ENCODE measurements at places on chromosomes 3 and 15.

DNA sequence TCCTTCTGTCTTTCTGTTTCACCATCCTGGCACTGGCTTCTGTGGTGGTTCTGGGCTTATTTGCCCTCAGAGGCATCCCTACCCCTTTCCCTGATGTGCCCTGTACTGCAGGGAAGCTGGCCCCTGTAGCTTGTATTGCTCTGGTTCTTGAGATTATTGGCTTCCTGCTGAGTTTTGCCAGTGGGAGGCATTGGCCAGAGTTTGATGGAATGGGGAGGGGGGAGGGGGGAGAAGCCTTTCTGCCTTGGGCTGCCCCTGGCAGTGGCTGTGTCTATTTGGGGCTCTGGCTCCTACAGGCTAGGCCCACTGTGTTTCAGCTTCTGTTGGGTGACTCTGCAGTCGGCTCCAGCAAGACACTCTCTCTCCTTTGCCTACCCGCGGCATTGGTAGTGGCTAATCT is 41.6 kb upstream of the SEMA6D start:
- no peak for DNase-seq

- no peak for DNase-seq
Measured at GRCh38 chr15:65912235-65912634, 42.9 kb downstream of the RAB11A start.

DNA sequence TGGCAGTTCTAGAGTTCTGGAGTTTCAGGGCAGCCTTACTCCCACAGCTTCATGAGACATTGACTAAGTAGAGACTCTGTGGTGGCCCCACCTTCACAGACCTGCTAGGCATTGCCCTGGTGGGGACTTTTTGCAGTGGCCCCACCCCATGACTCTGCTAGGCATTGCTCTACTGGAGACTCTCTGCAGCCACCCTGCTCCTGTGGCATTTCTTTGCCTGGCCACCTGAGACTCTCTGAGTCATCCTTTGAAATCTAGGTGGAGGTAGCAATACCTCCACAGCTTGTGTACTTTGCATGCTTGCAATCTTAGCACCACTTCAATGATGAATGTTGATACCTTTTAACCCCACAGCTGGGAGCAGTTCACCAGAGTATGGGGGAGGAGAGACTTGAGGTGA is 40.6 kb upstream of the DHX36 start:
- DNase-seq = no peak

DNA sequence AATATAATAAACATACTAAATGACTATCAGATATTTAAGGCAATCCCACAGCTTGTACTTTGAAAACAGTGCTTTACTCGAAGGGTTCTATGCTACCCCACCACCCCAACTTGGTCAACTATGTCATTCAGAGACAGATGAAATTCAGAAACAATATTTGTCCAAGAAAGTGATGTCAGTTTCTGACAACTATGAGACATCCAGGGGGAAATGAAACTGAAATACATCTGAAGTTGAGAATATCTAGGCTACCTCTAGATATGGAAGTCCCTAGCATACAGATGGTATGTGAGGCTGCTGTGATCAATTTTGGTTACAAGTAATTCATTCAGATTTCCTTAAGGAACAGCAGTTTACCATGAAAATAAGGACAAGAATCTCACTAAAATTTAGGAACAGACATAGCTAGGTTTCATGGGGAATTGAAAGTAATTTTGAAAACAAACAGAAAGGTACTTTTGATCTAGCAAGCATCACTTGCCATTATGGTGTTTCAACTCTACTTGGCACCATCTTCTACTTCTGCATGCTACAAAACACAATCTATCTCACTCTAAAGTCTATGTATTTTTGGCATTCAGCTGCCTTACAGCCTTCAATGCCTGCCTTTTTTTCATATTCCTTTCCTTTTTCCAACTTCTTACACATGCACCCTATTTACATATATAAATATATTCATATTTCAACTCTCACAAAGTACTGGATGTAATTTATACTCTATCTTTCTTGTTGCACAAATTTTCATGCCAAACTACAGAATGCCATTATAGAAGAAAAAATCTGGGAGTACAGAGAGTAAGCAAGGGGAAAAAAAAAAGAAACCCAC is 21.7 kb downstream of the ATG3 start:
- DNase-seq = no peak

DNA sequence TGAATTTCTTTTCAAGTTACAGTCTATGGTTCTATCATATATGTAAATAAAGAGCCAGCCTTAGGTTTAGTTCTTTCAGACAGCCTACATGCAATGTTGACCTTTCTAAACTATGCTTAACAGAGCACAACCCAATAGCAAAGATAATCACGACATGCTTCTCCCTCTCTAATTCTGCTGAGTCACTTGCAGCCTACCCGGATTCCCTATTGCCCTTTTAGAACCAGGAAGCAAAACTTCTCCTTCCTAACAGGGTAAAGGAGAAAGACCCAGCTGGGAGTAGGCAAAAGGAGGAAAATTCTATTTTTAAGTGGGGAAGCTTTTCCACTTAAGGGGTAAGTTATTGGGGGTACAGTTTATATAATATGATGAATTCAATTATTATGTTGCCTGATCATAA is 79.3 kb downstream of the SLC7A14 start:
- no peak for DNase-seq

DNA sequence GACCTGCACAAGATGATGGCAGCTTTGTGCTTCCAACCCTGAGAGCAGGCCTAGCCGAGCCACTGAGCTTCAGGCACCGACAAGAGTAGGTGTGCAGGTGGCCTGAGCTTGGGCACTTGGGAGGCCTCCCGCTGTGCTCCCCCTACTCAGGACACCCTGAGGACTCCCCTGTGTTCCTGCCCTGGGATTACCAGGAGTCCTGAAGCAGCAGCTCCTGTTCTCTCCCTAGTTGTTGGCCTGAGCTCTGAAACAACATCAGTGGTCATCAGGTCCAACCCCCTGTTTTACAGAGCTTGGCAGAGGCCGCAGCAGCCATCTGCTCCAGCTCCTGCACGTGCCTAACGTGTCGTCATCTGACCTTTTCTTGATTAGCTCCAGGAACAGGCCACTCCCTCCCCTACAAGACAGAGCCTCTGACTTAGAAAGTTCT is 8.0 kb upstream of the MESP2 start:
- DNase-seq = no peak

GRCh38 chr15:38201714-38202113 is 50.9 kb upstream of the SPRED1 start:
- DNase-seq = no peak

GRCh38 chr3:191065181-191065805 is 133.7 kb upstream of the OSTN start:
- DNase-seq = no peak

- DNase-seq = no peak
Measured at GRCh38 chr3:168249205-168249549, 153.5 kb upstream of the GOLIM4 start.

- peak; percentile 7 for DNase-seq
Measured at GRCh38 chr3:23761440-23761896, 44.3 kb upstream of the UBE2E1 start.

All from AML-193 (cell line).